CD4-positive, alpha-beta T cell (primary cell): ENCODE measurements at places on chromosomes 12 and 14.
A peak's percentile ranks its signal among the peaks of the same experiment; 100 is the strongest.

- no peak for DNase-seq
These were observed 6.1 kb downstream of the KMT2D start for GRCh38 chr12:49054524-49054923.

DNA sequence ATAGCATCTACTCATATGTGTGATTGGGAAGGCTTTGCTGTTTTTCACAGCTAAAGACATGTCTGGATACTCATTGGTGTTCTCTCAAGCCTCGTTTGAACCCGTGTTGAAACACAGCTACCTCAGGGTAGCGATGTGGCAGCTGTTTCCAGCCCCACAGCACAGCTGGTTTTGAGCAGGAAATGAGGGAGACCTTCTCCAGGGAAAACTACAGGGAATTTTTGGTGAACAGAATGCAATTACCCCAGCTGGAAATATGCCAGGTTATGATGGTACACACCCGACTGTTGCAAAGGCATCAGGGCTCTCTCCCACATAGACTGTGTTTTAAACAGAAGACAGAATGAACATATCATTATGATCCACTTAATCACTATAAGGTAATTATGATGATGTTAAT lies 828.9 kb downstream of the VRK1 start:
- no peak for DNase-seq

DNA sequence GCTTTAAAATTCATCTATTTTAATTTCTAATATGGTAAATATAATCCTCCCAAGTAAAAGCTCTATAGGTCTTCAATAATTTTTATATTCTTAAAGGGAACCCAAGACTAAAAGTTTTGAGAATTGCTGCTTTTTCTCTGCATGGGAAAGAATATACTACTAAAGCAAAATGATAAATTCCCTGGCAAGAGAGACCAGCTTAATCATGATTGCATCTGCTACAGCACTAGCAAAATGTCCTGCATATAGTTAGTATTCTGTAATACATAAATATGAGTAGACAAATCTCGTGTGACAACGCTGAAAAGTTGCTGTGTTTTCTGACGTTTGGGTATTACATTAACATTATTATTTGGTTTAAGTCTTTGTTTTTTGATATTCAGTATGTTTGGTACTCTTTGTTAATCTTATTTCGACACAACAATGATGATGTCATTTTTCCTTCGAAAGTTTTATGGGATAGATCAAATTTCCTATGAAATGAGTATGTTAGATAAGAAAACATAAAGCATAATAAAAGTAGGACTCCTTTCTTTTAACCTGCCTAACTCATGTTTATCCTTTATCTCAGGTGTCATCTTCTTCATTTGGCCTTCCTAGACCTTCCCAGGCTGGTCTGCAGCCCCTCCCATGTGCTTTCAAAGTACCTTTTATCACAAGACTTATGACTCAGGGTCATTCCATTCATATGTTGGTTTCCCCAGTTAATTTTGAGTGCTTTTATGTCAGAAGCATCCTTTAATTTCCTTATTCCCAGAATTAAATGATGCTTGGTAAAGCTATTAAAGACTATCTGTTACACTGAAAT lies 321.9 kb downstream of the RAD51B start:
- no peak for DNase-seq

DNA sequence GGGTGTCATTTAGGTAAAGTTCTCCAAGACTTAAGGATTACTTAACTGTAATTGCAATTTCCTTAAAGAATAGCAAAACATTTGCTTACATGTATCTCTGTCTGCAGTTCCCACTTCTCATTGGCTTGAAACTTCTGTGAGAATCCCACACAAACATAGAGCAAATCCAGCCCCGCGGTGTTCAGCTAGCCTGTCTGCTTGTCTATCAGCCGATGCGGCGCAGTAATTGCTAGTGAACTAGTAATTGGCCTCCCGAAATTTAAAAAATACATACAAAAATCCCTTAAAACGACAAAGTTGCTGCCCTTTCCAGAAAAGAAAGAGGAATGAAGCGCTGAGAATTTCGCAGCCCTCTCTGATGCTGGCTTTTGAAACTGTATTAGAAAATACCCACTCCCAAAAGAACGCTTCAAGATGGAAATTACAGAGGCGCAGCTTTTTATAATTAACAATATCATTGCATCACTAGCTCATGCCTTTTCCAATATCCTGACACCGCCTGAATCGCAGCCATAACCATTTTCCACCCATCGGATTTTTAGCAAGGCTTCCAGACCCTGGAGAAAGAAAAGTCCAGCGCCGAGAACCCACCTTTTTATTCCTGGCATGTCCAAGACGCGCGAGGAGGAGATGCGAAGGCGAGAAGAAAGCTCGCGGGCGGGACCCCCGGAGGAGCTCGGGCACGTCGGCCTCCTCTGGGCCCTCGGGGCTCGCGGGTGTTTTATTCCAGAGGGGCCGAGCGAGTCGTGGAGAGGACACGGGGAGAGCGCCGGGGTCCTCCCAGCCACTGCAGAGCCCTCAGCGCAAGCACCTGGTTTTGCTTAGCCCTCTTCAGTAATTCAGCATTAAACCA lies 646 bp downstream of the FBLN5 start:
- no peak for DNase-seq

DNA sequence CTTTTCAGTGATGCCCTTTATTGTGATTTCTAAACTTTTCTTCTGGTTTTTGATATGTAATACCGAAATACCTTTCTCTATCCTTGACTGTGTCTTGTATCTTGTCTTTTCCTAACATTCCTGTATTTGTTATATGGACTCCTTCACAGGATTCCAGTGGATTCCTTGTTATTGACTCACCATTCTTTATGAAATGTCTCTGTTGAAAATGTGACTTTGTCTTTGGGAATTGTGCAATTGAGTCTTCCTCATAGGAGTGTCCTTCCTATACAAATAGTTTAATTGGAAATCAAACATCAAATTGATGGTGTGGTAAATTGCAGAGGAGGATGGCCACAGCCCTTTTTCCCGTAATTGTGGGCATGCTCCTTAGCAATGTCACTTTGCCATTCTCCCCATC lies 296.6 kb upstream of the KITLG start:
- no peak for DNase-seq

DNA sequence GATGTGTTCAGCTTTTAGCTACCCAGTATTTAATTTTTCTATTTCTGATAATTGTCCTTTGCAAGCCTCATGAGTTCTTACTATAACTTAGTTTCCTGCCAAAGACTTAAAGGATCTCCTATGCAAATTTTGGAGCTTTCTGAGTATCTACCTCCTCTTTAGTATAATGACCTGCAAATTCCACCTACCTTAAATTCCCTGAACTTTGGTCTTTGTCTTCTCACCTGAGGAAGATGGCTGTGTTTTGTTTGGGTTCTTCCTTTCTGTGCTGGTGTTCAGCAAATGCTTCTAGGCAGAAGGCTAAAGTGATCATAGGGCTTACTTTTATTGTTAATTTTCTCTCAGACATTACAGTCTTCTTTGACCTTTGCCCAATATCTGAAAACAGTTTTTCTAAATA lies 142.8 kb downstream of the FUT8 start:
- no peak for DNase-seq

- DNase-seq = no peak
These were observed 72.3 kb upstream of the GPR68 start for GRCh38 chr14:91316761-91317160.

DNA sequence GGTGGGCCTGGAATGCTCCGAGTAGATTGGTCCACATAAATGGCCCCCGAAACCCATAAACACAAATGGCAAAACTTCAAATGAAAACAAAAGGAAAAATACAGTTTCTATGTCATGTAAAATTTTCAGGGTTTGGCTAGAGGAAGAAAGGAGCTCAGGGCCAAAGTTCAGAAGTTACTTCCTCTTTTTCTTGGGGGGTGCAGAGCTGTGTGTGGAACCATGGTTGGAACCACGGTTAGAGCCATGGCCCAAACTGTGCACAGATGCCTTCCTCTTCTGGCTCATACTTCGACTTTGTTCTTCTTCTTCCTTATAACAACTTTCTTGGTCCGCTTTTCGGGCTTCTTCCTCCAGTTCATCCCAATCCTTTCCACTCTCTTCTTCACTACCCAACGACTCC lies 51.7 kb downstream of the MGST1 start:
- no peak for DNase-seq

DNA sequence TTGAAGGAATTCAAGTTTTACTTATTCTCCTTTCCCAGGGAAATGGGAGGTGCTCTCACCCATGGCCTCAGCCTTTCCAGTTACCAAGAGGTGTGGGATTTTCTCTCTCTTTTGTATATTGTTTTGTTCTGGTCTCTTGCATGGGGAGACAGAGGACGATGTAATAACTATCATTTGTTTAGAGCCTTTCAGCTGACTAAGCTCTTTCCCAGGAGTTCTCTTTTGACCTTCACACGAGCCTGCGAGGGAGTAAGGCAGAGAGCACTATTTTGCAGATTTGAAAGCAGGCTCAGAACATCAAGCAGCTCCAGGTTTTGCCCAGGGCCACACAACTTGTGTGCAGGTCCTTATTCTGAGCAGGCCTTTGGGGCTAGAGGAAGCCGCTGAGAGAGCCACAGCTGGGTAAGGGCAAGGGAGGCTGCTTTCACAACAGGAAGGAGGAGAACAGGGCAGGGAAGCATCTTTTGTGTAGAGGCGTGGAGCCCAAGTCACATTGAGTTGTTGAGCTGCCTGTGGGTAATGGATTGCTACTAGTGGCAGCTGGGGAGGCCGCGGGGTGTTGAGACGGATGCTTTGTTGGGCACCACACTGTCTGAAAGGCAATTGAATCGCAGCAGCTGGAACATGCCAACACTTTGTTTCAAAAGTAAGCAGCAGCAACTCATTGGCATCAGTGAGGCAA lies 116.2 kb downstream of the PRMT8 start:
- DNase-seq = no peak

- no peak for DNase-seq
These were observed 19.9 kb downstream of the EIF2B2 start for GRCh38 chr14:75022655-75023054.

GRCh38 chr12:75478116-75478794 lies 2.3 kb upstream of the GLIPR1 start:
- DNase-seq = no peak

- DNase-seq = no peak
These were observed 14.5 kb downstream of the LHX5 start for GRCh38 chr12:113457185-113457584.

GRCh38 chr14:103099081-103099732 lies 4.7 kb downstream of the EXOC3L4 start:
- DNase-seq = no peak

- no peak for DNase-seq
These were observed 86.6 kb upstream of the HOXC13 start for GRCh38 chr12:53852061-53852460.

DNA sequence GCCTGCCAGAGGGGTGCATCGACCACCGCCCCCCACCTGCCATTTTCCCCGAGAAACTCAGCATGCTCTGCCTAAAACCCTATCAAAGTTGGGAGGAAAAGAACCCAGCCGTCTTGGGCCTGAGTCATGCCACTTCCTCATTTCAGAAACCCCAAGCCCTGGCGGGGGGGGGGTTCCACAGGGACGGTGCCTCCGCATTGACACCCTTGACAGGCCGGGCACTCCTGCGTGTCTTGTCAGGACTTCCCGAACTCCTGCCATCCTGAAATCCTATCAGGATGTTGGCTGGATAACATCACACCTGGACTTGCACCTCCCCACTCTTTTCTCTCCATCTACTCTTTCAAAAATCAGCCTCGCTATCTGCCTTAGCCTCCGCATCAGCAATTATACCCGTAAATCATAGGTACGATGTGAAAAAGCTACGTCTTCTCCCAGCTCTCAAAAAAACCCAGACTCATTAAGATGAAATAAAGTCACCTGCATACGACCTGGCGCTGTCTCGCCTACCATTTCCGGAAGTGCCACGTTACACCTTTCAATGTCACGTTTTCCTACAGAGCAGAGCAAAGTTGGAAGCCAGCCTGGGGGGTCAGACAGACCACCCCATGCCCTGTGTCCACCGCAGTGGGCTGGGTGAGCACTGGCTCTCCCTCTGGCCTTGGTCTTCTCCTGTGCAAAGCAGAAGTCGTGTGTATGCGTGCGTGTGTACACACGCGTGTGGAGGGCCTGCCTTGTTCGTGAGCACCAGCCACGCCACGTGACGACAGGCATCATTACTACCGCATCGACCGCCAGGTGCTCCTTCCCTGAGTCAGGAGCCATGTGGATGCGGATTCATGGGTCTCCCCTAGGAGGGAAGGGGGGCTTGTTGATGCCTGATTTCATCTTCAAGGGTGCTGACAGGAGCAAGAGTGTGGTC lies 96.7 kb downstream of the RFLNA start:
- DNase-seq = no peak

DNA sequence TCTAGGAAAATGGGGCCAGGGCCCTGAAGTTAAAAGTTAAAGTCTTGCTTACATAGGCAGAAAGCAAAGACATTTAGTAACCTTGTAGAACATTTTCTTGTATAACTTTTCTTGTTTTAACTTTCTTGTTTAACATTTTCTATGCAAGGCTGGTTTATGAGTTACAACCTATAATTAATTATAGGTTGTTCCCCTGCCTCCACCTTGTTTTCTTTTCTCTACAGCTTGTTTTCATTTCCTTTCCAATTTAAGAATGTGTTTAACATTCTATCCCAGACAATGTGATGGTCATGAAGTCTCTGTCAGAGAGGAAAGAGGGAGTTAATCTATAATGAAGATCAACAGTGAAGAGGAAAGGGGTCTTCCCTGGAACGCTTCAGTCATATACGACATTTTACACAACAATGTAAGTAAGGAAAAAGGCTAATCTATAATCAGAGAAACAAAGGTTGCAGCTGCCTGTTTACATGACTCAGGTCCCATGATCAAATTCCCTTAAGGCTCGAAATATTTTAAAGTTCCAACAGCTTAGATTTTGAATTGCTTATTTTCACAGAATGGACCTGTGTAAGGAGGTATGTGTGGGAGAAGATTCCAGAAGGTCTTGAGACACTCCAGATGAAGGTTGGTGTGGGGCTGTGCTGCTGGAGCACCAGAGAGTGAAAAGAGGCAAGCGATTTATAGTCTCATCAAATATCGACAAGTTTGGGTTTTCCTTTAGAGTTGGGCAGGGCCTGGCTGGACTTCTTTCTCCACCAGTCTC lies 34.2 kb upstream of the TCL1B start:
- no peak for DNase-seq

DNA sequence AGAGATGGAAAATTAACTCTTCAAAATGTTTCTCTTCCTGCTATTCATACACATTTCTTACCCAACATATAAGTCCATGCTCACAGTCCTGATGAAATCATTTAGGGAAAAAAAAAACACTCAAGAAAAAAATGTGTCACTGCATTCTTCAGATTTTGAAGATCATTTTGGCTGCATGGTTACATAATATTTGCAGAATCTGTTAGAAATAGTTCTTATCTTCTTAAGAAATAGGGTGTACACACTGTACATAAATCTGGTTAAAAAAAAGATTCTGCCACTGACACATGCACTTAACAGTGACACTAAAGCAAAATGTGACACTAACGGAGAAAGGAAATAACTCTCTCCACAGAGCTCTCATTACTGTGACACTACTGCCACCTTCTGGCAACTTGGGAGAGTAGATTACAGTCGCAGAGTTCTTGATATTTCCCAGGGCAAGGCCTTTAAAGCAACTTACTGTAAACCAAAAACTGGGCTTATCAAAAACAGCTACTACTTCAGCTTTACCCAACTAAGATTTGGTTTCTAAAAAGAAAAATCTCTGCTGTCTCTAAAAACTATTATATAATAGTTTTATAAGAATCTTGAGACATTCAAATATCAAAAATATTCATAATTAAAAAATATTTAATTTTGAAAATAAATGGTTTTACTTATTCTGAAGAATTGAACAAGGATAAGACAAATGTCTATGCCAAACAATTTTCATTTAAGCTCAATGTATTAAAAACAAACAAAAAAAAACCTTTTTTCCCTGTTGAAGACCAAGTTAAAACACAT lies 65.0 kb downstream of the SETD3 start:
- peak; percentile 44 for DNase-seq
